ENCODE measurements at places on chromosomes 11 and 22.

DNA sequence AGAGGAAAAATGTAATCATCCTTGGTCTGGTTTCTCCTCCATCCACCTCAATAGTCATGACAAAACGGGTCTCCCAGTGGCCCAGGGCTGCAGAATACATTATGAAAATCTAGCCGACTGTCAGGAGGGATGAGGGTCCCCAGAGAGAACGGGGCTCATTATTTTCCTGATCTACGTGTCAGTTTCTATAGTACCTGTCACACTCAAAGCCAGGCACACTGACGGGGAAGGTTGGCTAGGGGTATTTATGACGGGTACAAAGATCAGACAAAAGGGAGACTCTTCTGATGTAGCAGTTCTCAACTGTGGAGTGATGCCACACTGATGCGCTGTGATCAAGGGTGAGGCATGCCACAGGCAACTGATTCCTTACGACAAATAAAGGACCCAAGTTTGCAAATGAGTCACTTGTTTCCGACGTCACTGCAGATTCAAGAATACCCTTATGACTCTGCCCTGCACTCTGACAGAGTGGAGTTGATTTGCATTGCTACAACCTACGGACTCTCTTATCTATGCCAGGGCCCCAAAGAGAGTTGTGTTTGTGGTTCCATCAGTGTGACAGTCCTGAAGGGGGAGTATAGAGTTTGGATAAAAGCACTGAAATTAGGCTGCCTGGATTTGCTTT lies 188.2 kb upstream of the TBCEL start:
- DNase-seq: no peak

DNA sequence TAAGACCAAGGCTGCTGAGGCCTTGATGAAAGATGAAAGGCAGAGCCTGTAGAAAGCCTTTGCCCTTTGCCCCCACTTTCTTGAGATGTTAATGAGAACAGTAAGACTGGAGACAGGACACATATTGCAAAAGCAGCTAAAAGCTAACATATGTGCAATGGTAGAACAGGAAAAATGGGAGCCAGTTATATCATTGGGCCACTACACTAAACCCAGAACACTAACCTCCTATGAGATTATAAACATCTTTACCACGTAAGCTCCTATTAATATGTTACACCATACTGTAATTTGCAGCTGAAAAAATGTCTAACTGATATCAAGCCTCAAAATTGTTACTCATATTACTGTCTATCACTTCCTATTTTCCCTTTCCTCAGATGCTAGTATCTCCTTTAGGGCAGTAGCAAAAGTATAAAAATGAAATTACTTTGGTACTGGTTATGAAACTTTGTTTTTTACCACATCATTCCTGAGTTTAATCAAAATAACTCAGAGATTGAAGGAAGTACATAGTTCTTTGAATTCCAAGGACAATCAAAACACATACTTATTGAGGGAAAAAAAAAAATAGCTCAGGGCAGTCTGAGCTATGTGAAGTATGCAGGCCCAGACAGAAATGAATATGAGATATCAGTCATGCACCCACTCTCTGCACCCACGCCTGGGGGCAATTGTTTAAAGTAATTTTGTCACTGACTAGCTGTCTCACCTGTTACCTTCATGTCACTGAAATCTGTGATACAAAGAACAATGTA lies 9.1 kb downstream of the HPS5 start:
- no peak for DNase-seq

DNA sequence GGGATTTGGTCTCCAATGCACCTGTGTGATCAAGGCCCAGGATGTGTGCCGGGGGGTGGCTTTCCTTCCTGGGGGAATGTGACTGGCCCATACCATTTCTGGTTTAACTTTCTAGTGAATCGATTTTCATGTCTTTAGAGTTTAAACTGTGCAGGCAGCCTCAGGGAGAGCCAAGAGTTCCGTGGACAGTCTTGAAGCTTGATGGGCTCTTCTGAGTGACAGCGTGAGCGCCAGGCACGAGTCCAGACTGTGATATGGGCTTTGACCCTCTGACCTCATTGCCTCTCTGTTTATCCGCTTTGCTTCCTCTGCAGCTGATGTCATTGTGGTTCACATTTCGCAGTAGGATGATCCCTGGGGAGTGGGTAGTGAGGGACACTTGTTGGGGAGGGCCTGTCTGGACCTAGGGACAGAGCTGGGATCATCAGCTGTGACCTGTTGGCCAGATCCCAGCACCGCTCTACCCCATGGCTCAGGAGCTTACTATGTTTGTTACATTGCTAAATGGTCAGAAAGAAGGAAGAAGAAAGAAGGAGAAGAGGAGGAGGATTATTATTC lies 80.6 kb upstream of the CLDN5 start:
- no peak for DNase-seq

DNA sequence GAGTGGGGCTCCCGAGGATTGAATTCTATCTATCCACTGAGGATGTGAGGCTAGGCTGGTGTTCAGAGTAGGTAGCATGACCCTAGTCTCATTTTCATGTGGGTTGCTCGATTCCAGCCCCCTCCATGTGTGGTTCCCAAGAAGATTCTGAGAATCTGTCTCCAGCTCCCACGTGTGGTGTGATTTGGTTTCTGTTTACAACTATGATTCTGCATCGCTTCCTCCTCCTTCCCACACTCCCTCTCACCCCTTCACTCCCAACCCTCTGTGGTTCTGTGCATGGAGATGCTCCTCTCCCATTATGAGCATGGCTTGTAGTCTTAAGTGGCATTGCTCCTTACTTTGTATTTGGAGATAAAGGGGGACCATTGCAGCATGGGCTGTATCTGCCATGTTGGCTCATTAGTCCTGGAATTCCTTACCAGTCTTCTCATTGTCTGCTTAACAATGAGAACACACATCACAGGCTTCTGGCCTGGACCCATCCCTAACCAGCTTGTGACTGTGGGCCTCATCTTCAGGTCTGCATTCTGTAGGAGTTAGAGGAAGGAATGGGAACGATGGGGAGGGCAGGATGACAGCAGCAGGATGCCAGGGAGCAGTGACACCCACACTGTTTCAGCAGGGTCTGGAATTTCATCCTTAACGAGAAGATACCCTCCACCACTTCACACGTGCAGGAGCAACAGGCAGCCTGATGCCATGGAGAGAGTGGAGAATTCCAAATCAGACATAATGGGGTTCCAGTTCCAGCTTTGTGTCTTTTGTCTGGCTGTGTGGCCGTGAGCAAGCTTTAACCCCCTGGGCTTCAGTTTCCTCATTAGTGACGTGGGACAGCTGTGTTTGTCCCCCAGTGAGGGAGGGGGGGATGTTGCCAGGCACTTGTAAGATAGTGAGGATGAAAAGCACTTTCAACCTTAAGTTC lies 86.0 kb downstream of the CCDC81 start:
- DNase-seq: no peak

- DNase-seq: no peak
These were observed 41.5 kb downstream of the RNF141 start for GRCh38 chr11:10499452-10499851.

GRCh38 chr11:64890522-64890939 lies 12.1 kb upstream of the EHD1 start:
- DNase-seq: no peak

DNA sequence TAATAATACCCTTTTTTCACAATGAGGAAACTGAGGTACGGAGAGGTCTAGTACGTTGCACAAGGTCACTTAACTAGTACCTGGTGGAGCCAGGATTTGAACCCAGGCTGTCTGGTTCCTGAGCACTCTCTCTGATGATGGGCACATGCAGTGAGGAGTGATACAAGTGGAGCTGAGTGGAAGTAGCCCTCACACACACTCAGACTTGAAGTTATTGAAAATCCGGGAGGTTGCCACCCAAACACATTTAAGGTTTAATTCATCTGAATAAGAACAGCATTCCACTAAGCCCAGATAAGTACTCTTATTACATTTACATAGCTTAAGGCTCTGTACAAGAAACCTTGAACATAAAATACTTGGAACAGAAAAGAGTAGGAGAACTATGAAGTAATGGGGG lies 4.8 kb downstream of the GRAP2 start:
- DNase-seq: no peak

Measured in stimulated activated CD8-positive, alpha-beta memory T cell treated with anti-CD3 and anti-CD28 coated beads, Interleukin-7, amount 100 ng/mL, for 1 hour (primary cell).